ENCODE measurements at places on chromosomes 12 and 14.
A peak's percentile ranks its signal among the peaks of the same experiment; 100 is the strongest.

GRCh38 chr14:41773536-41774279 lies 167.0 kb downstream of the LRFN5 start:
- DNase-seq: no peak

DNA sequence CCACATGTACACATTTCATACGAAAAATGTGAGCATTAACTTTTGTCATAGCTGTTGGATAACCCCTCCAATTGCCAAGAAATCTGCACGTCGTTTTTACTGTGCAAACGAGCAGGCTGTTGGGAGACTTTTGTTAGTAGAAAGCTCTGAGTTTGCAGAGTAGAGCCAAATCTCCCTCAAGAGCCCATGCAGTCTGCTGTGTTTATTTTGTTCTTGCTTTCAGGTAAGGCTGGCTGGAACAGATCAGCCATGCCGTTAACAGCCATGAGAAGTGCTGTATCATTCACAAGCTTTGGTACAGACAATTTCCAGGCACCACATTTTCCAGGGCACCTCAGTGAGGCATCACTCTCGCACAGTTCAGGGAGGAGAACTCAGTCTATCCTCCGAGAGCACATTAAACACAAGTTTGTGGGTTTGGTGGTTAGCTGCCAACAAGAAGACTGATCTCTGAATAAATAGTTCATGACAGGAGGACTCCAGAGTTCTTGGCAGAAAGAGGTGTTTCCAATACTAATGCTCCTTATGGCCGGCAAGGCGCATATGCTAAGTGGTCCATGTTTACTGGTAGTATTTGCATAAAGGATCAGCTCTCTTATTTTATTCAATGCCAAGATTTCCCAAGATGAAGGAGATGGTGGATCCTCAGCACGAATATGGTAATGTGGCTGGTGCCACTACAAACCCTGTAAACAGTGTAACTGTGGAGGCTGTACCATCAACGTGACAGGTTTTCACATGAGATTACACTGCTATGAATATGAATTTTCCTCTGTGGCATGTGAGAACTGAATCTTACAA lies 30.3 kb upstream of the PELI2 start:
- peak; percentile 64 for DNase-seq

DNA sequence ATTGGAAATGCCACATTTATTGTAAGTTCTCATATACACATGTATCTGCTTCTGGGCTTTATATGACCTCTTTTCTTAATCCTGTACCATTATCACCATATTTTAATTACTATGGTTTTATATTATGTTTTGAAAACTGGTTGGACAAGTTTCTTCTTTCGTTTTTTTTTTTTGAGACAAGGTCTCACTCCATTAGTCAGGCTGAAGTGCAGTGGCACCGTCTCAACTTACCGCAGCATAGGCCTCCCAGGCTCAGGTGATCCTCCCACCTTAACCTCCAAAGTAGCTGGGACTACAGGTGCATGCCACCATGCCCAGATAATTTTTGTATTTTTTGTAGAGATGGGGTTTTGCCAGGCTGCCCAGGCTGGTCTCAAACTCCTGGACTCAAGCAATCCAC lies 44.6 kb downstream of the GALNT4 start:
- DNase-seq: no peak

GRCh38 chr14:91872517-91873470 lies 5.5 kb upstream of the TC2N start:
- DNase-seq: peak; percentile 39

DNA sequence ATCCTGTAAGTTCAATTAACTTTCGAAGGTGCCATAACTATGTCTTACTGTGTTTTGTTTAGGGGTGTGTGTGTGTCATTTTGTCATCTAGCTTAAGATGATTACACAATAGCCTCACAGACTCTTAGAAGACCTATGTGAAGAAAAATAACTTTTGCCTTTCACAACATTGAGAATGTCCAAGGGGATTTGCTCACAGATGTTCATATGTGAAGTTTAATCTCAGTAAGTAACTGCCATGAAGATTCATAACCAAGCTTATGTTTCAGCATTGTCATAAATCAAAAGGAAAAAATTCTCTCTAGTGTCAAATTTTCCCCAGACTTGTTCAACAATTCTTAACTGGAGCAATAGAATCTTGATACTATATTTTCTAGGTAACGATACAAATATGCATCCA lies 226.1 kb upstream of the PRKD1 start:
- DNase-seq: no peak

DNA sequence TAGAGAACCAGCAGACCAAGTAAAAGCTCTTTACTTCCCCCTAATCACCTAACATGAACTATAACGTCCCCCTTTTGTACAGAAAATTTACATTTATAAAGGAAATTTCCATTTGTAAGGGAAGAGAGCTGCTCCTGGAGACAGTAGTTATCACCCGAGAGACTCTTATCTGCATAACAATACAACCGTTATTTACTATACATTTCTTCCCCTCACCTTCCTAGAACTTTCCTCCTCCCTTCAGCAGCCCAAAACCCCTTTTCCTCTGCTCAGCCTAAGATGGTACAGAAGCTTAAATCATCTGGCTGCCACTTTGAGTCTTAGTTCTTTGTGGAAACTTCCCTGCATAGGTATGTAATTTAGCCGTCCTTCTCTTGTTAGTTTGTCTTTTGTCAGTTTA lies 40.4 kb upstream of the ETV6 start:
- no peak for DNase-seq

- DNase-seq: peak; percentile 75
These were observed 78.2 kb upstream of the OSBPL8 start for GRCh38 chr12:76637807-76638206.

DNA sequence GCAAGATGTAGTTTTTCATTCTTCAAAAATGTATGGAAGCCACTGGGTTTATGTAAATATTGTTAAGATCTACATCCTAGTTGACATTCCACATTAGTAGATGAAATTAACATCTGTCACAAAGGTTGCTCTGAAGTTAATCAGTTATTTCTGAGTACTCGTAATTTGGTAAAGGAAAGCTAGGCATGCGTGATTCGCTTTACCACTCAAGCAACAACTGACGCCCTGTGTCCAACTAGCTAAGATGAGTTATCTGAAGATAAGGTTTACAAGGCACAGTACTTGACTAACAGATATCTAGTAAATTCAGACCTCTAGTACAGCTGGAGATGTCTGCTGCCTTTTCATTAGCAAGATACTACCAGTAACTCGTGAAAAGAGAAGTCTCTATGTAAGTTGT lies 14.1 kb downstream of the PRKD1 start:
- no peak for DNase-seq

DNA sequence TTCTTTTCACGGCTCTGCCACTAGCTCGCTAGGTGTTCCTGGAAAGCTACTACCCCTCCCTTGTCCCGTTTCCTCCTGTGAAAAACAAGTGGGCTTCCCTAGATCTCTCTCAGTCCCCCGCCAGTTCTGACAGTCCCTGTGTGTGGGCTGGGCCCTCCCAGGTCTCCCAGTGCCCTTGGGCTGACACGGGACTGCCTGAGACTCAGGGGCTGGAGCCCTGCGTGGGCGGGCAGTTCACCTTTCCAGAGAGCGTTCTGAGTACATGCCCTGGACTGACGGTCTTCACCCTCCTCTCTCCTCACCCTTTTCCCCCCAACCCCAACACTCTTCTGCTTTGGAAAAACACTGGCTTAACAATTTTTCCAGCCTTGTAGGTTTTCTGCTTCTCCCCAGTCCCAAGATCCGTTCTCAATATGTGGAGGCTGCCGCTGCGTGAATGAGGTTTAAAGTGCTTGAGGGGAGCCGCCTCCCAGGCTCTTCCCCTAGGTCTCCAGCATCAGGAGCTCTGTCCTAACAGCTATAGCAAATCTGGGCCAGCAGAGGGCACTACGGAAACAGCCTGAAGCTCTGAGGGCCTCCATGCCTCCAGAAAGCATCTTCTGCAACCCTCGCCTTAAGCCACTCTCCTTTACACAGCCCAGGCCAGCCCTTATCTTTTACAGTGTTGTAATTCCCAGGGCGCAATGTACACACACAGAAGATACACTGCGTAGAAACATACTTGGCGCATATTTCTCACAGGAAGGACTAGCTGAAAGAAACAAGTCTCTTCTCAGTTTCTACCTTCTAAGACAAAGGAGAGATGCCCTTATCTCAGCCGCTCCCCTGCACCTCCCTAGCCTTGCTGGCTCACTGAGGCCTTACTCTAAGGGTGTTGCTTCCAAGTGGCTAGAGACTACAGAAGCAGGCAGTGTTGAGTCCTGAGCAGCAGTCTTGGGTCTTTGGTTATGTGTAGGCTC lies 10.4 kb upstream of the DCD start:
- DNase-seq: peak; percentile 28

GRCh38 chr14:87573591-87573990 lies 419.4 kb downstream of the GALC start:
- no peak for DNase-seq

DNA sequence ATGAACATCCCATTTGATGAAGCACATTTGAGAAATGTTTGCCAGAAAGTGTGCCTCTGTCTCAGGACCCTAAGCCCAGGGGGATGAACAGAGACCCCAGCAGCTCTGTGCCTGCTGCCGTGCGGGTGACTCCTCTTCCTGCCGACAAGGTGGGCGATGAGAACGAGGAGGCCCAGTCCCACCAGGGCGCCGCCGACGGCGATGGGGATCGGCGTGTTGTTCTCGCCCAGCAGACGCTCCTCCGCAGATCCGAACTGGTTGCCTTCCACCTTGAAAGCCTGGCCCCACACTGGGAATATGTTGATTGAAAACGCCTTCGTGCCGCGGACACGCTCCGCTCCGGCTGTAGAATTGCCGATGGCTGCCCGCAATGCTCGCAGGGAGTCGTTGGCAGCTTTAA lies 44.1 kb downstream of the LRTM2 start:
- no peak for DNase-seq

DNA sequence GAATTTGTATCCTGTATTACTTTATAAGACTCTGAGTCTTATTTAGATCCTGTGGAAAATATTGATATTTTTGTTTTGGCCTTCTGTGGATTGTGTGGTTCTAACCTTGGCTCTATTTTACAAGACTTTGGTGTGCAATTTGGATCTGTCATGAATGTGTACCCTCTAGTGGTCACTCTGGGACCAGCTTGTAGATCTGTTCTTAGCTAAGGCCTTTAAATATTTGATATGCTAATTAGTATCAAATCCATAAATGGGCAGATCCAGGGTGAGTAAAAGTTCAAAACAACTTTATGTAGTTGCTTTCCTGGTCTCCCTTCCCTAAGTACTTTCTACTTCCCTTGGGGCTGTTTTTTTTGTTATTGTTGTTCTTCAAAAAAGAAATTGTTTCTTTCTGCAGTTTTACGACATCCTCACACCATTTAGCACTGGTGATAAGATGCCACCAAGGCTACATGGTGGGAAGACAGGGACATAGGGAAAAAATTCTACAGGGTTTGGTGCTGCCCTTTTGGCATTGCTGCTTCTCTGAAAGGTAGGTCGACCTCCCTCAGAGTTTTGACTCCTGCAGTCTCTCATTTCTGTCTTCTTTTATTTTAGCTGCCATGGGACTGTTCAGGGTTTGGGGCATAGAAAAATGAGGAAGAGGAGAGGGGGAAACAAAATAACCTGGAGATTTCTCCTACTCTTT lies 238.5 kb downstream of the GPHN start:
- DNase-seq: peak; percentile 44

DNA sequence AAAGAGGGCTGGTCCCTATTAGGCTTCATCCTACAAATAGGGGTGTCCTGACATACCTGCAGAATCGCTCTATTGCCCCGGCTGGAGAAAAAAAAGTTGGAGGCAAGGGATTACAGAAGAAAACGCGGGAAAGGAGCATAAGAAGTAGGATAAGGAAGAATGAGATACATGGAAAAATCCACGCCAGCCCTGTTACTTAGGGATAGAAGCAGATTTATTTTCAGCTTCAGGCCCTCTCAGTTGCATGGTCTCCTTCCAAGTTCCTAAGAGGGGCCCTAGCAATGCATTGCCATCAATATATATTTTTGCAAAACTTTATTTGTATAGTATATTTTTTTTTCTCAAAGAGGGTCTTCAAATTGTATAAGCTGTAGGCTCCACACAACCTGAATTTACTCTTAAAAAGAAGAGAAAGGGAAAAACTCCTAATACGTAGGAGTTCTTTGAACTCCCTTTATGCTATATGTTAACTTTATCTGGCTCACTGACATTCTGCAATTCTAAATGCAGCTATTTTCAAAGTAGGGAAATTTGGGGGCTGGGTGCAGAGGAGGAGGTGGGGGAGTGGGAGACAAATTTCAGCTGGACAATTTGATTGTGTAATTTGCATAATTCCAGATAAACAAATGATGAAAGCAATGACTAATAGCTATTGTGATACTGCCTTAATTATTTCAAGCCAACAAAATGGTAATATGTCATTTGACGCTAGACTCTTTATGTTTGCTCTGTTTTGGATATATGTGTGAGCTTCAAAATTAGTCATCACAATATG lies 137.7 kb upstream of the TRHDE start:
- no peak for DNase-seq

GRCh38 chr12:98644433-98644711 lies 216 bp downstream of the IKBIP start:
- no peak for DNase-seq

DNA sequence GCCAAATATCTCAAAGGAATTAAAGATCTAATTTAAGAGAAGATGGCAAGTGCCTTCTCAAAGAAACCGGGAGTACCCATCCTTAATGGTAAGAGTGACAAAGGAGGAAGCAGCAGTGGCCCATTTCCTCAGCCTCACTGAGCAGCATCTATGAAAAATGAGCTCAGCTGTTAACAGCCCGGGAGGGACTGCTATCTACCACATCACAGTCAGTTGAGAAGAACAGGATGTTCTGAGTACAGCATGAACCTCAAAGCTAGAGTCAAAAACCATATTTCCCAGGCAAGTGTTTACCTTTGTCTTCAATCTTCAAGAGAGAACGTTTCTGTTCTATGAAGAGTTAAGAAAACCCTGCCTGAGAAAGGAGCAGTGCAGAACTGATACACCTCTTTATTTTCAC lies 115.0 kb downstream of the BTG1 start:
- no peak for DNase-seq

DNA sequence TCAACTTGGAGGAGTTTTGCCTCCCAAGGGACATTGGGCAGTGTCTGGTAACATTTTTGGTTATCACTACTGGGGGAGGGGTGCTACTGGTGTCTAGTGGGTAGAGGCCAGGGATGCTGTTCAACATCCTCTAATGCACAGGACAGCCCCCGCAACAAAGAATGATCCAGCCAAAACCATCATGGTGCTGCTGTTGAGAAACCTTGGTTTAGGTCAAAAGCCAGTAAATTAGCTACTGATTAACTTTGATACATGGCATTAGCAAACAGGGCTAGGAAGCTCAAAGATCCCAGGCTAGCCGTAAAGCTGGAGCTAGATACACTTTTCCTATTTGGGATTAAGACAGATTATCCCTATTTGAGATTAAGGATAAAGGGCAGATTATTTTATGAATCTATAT lies 8.8 kb downstream of the ALKBH2 start:
- DNase-seq: no peak

DNA sequence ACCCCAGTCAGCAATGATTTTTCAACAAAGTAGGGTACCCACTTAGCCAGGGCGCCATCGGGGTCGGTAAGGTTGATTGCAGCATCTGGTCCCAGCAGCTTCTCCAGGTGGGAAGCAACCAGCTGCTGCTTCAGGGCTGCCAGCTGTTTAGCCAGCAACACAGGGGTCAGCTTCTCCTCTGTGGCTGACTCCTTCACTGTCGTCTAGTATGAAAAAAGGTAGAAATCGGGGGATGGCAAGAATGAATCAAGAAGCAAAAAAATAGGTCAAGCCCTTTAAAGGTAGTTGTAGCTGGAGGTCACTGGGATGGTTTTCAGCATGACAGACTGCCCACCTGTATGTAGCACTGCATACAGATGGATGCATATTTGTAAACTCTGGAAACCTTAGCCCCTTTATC lies 11.6 kb downstream of the MBD6 start:
- no peak for DNase-seq

GRCh38 chr12:43291516-43291915 lies 260.5 kb downstream of the ADAMTS20 start:
- DNase-seq: peak; percentile 52
